GM23338 (cell line): ENCODE measurements at places on chromosomes 11 and 22. TPM values are rescaled to one million over a fixed set of nuclear protein-coding genes. Genes with fewer than 3 reads are reported as not detected.

Gene OR52H1
- total RNA-seq = 0.28 TPM in 1 of 2 replicates, not detected in the other

Gene GRK3
- total RNA-seq = 24.9 and 25.3 TPM in 2 replicates

Gene NAALADL1
- 11.0 and 13.7 TPM in 2 replicates for total RNA-seq

Gene VSIG10L2
- total RNA-seq = not detected in 2 replicates

Gene CATSPER1
- not detected in 2 replicates for total RNA-seq

Gene CCDC82
- 15.7 and 23.5 TPM in 2 replicates for total RNA-seq

Gene TRMU
- total RNA-seq = 58.7 and 70.4 TPM in 2 replicates

Gene HIC2
- 28.0 and 34.0 TPM in 2 replicates for total RNA-seq

Gene NRXN2
- 17.0 and 22.1 TPM in 2 replicates for total RNA-seq

Gene TCN2
- total RNA-seq = 31.3 and 38.1 TPM in 2 replicates

Gene ACR
- total RNA-seq = 2.2 TPM in 1 of 2 replicates, not detected in the other

Gene MICALL1
- 33.1 and 34.8 TPM in 2 replicates for total RNA-seq

Gene EMID1
- 13.2 and 13.4 TPM in 2 replicates for total RNA-seq

Gene AMOTL1
- 18.7 TPM in 2 replicates for total RNA-seq

Gene FGF3
- 1.2 TPM in 1 of 2 replicates, not detected in the other for total RNA-seq

Gene OR56A1
- total RNA-seq = 0.35 and 0.97 TPM in 2 replicates

Gene DKK3
- 31.1 and 42.2 TPM in 2 replicates for total RNA-seq

Gene CLDN5
- 1.4 and 3.2 TPM in 2 replicates for total RNA-seq

Gene GRM5
- total RNA-seq = 0.23 and 0.45 TPM in 2 replicates

Gene C11orf86
- total RNA-seq = 0.21 TPM in 1 of 2 replicates, not detected in the other

Gene MOGAT2
- not detected in 2 replicates for total RNA-seq

Gene OTOG
- total RNA-seq = 0.52 and 0.78 TPM in 2 replicates

Gene FAM111A
- total RNA-seq = 31.7 and 38.1 TPM in 2 replicates

Gene MMP8
- total RNA-seq = not detected in 2 replicates
